ENCODE measurements at places on chromosomes 7 and 10.

DNA sequence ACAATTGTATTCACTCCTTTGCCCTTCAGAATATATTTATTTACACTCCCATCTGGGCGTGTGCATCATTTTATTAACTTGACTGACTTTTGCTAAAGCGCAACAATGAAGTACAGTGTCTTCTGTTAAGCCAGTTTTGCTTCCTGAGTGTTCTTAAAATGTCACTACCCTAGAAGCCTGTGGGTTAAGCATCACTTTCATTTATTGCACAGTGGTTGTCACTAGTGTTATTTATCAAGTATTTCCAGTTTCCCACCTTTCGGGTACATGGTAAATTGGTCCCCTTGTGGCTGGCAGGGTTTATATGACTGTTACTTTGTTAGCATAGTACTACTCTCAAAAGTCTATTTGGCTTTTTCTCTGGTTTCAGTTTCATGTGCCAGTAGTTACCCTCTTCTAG, 3.3 kb downstream of the HILPDA start:
- no peak for DNase-seq

DNA sequence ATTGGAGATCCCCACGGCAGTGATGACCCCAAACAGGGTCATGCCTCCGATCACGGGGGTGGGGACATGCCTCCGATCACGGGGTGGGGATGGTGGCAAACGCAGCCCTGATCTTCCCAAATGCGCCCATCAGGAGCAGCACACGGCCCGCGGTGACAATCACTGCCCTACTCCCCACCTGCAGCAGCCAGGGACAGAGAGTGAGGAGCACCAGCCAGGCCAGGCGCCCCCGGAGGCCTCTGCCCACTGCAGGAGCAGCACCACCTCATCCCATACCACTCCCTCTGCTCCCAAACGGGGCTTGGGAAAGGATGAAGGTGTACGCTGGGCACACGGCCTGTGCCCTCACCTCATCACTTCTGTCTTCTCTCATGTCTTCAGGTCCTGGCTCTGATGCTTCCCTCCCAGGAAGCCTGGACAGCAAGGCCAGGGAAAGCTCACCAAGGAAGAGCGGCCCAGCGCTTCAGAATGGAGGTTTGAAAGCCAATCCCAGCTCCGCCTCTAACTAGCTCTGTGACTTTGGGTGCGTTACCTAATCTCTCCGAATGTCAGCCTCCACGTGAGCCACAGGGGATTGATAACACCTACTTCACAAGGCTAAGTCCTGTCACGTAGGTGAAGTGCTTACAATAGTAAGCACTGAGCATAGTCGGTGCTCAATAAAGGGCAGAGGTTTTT, 37.1 kb downstream of the STRA8 start:
- DNase-seq: no peak

GRCh38 chr10:48245977-48246376, 28.5 kb downstream of the FRMPD2 start:
- DNase-seq: no peak

DNA sequence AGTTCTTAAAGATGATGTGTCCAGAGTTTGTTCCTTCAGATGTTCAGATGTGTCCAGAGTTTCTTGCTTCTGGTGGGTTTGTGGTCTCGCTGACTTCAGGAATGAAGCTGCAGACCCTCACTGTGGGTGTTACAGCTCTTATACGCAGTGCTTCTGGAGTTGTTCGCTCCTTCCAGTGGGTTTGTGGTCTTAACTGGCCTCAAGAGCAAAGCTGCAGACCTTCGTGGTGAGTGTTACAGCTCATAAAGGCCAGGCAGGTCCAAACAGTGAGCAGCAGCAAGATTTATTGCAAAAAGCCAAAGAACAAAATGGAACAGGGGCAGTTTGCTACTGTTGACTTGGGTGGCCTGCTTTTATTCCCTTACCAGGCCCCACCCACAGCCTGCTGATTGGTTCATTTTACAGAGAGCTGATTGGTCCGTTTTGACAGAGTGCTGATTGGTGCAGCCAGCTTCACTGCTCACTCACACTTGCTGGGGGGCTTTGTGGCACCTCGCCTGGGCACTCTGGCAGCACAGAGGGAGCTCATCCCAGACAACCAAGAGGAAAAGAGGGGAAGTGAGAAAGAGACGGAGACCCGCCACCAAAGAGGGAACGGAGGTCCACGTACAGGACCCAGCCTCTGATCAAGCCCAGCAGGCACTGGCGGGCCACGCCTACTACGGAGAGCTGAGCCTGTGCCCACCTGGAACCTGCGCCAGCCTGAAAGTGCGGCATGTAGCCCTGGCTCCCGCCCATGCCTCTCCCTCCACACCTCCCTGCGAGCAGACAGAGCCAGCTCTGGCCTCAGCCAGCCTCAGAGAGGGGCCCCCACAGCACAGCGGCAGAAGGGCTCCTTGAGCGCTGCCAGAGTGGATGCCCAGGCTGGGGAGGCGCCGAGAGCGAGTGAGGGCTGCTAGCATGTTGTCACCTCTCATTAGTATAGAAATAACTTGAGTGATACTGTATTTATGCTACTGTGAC, 55.8 kb upstream of the SEMA3C start:
- DNase-seq: no peak

- DNase-seq: no peak
Observed at GRCh38 chr10:116671274-116671926, 50.6 kb downstream of the PNLIPRP2 start.

GRCh38 chr10:128867819-128868218, 599.2 kb upstream of the MGMT start:
- DNase-seq: no peak

All from kidney capillary endothelial cell (primary cell).